Upper lobe of left lung (tissue), 6 donors: ENCODE measurements at places on chromosomes 5 and 9. TPM values are rescaled to one million over a fixed set of nuclear protein-coding genes. Genes with fewer than 3 reads are reported as not detected.

The EGFLAM gene
- total RNA-seq = 0.22 TPM

The LYRM7 gene
- 5.8 TPM for total RNA-seq

The TAF11L5 gene
- total RNA-seq = not detected

DNA sequence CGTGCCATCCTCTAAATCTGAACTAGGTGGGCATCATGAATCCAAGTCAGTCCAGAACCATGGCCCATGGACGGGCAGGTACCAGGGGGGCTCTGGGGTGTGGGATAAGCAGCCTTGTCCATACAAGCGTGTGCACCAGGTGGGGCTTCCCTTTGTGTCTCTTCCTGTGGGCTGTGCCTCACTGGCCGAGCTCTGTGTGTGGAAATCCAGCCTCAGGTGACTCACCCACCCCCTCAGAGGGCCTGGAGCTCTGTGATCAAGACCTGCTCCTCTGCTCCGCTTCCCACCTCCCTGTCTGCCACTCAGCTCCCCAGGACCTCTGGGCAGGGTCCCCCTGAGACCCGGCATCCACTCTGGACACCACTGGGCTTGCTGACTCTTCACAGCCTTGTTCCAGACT lies 33.0 kb downstream of the GADD45G start:
- H3K4me3 ChIP-seq = no peak overlapping the region
- H3K27me3 ChIP-seq = no peaks in the 10 kb centered on the region
- H3K27ac ChIP-seq = no peak overlapping the region
- H3K4me1 ChIP-seq = peaks cover 45% of the 10 kb centered on the region

DNA sequence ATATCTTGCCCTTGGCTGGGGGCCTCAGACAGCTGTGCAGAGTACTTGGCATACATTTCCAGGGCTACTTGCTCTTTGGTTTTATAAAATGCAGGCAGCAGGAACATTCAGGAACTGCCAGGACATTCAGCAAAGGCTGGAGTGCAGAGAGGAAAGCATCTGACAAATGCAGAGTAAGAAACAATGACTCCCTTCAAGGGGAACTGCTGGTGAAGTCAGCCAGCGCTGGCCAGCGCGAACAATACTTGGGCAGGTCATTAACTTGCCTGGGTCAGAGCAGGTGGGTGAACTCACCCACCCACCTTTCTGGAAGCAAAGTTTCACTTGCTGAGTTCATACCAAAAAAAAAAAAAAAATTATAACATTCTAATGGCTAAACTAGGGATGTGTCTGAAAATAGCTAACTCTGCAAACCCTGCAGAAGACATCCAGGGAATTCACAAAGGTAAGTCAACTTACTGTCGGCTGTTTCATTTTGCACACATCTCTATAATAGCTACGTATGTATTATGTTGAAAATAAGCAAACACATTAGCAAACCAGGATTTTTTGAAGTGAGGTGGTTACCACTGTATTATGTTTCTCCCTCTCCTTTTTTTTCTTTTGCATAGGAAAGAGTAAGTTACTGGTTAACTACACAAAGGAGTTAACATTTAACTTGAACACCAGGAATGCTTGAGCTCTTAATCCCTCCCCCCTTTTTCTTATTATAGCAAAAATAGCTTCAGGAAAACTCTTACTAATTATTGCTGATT lies 152.2 kb downstream of the GLIS3 start:
- no peak overlapping the region for H3K27ac ChIP-seq
- H3K4me1 ChIP-seq = no peaks in the 10 kb centered on the region
- no peak overlapping the region for H3K4me3 ChIP-seq
- no peaks in the 10 kb centered on the region for H3K27me3 ChIP-seq
- H3K36me3 ChIP-seq = no peaks in the 10 kb centered on the region
- no peak for DNase-seq

GRCh38 chr5:65481635-65482295 lies at the start of gene ADAMTS6:
Gene ADAMTS6, minus strand, starts transcription at chr5:65481920. Its CDS starts 8,247 bp downstream, at chr5:65473673.
- H3K36me3 ChIP-seq = no peaks in the 10 kb centered on the region
- DNase-seq = peak; percentile 92
- H3K4me1 ChIP-seq = peaks cover 25% of the 10 kb centered on the region
- H3K27ac ChIP-seq = peak within 1 kb of the TSS; percentile 76
- H3K4me3 ChIP-seq = peak within 1 kb of the TSS; percentile 23
- no peaks in the 10 kb centered on the region for H3K27me3 ChIP-seq

GRCh38 chr5:79133121-79133656 lies 21.6 kb downstream of the BHMT start:
- H3K27me3 ChIP-seq = no peaks in the 10 kb centered on the region
- peak overlapping the region; percentile 6 for H3K4me3 ChIP-seq
- H3K27ac ChIP-seq = peak overlapping the region; percentile 66
- DNase-seq = no peak

DNA sequence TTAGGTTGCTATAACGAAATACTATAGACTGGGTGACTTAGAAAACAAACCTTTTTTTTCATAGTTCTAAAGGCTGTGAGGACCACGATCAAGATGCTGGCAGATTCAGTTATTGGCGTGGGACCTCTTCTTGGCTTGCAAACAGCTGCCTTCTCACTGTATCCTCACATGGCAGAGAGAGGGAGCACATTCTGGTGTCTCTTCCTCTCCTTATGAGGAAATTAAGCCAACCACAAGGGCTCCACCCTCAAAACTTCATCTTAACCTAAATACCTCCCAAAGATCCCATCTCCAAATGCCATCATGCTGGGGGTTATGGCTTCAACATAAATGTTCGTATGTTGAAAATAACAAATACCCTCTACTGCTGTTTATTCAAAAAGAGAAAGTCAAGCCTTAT lies 197.1 kb downstream of the CEMIP2 start:
- no peaks in the 10 kb centered on the region for H3K27me3 ChIP-seq
- H3K4me3 ChIP-seq = no peak overlapping the region
- no peak for DNase-seq
- no peaks in the 10 kb centered on the region for H3K36me3 ChIP-seq
- no peak overlapping the region for H3K27ac ChIP-seq
- no peaks in the 10 kb centered on the region for H3K4me1 ChIP-seq

DNA sequence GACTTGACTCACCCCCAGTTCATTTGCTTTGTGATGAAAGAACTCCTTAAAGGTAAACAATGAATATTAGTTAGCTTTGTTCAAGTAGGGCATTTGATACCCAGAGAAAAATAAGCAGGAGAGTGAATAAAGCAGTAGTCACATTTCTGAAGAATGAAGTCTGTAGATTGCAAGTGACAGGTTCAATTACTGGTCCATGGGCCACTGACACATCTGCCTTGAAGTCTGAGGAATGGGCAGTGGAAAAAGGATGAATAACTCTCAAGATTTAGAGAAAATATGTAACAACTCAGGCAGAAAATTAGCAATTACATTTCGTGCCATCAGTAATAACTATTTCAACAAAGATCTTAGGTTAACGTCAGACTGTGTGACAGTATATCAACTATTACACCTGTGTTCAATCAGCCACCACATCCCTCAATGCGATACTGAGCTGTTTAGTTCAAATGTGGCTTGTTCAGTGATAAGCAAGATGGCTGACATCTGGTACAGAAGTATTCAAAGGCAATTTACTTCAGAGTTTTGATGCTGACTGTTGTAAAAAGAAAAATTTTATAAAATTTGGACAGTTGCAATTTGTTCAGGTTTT lies 1890.7 kb upstream of the NUDT12 start:
- H3K27ac ChIP-seq = no peak overlapping the region
- H3K4me3 ChIP-seq = no peak overlapping the region
- no peaks in the 10 kb centered on the region for H3K27me3 ChIP-seq
- no peaks in the 10 kb centered on the region for H3K36me3 ChIP-seq
- DNase-seq = no peak

DNA sequence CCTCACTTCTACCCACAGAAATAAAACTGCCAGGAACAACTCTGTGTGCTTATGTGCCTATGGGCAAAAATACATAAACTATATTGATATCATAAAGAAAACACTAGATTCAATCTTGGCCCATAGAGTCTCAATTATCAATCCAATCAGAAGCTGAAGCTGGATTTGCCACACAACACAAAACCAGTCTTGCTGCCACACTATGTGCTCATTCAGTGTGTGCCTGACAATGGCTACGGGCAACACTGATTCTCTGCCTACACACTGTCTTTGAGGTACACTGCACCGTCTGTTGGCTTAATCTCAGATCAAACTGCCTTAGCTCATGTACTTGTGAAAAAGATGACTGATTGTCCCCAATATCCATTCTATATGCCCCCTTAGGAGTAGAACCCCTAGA lies 35.4 kb downstream of the ARL15 start:
- H3K27ac ChIP-seq = no peak overlapping the region
- DNase-seq = no peak
- no peak overlapping the region for H3K4me3 ChIP-seq
- H3K4me1 ChIP-seq = no peaks in the 10 kb centered on the region
- no peaks in the 10 kb centered on the region for H3K36me3 ChIP-seq
- H3K27me3 ChIP-seq = no peaks in the 10 kb centered on the region
